ENCODE measurements at places on chromosomes 5 and 9. TPM values are rescaled to one million over a fixed set of nuclear protein-coding genes. Genes with fewer than 3 reads are reported as not detected.
A peak's percentile ranks its signal among the peaks of the same experiment; 100 is the strongest.

- DNase-seq = peak; percentile 43
Observed at GRCh38 chr9:96140296-96141127, 161.5 kb downstream of the HSD17B3 start.

GRCh38 chr9:130284249-130284625, 18.7 kb downstream of the HMCN2 start:
- DNase-seq = no peak

The INSL6 gene
- total RNA-seq = not detected

GRCh38 chr5:85500869-85501268, 1116.2 kb upstream of the EDIL3 start:
- DNase-seq = no peak

The TMOD1 gene
- total RNA-seq = 11.4 TPM

DNA sequence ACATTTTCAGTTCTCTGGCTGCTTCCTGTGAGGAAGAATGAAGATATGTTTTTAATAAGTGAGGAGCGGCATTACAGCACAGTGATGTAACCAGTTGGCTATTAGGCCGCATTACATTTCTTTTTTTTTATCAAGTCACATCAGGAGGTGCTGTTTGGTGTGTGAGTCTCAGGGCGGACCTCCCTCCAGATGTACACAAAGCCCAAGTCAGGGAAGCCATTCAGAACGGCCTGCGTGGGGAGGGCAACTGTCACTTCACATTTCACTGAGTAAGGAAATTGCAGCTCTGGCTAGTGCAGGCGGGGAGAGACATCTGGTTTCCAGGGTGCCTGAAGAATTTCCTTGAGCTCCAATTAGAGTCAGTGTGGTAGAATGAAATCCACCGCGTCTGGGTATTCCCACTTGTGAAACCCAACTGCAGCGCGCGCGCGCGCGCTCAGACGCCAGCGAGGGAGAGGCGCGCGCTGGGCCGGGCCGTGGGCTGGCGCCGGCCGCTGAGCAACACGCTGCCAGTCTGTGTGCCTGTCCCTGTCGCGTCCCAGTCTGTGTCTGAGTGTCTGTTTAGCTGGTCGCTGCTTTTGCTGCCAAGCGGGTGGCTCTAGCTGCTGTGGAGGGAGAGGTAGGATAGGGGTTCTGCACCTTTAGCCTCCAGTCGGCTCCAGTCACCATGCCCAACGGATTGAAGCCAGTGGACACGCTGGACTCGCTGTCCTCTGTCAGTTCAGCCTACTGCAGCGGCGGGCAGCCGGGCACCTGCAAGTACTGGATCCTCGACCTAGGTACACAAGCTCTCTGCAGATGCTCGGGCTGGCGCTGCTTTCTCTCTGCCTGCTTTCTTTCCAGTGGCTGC, 140.8 kb upstream of the OTULINL start:
- peak; percentile 71 for DNase-seq

- no peak for DNase-seq
Observed at GRCh38 chr9:120030847-120031246, 549.1 kb downstream of the CDK5RAP2 start.

DNA sequence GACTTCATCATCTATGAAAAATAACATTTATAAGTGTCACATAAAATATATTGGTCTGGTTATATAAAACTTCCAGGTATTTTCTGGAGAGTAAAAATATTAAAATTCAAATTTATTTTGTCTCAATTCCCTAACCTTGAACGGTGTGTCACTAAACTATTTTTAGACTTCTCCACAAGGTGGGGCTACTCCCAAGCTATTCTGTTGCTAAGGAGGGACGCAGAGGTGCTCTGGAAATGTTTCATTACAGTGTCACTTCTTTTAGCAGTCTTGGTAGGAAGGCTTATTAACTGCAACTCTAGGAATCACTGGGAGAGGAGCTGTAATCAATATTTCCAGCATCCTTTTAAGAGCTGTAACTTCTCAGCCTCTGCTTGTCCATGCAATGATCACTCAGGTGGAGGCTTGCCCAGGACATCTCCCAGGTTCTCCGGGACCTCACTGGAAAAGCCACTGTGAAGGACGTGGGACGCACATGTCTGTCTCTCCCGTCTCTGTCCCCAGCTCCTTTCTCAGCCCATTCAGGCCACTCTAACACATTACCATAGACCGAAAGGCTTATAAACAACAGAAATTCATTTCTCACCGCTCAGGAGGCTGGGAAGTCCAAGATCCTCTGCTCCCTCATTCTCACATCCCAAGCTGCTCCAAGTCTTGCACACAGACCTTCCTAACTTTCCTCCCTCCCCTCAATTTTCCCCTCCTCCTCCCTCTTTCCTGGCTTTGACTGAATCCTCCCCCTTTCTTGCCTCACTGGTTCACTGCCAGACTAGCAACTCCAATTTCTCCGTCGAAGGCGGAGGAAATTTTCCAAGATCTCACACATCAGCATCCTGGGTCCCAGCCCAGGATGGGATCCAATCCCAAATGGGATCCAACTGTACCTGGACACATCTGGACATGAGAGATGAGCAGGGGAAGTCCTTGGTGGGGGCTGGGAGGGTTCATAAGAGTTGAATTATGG, 32.7 kb upstream of the DNAH5 start:
- no peak for DNase-seq

The C5orf52 gene
- not detected for total RNA-seq

- peak; percentile 71 for DNase-seq
Observed at GRCh38 chr5:134511796-134512660, 13.4 kb upstream of the JADE2 start.

DNA sequence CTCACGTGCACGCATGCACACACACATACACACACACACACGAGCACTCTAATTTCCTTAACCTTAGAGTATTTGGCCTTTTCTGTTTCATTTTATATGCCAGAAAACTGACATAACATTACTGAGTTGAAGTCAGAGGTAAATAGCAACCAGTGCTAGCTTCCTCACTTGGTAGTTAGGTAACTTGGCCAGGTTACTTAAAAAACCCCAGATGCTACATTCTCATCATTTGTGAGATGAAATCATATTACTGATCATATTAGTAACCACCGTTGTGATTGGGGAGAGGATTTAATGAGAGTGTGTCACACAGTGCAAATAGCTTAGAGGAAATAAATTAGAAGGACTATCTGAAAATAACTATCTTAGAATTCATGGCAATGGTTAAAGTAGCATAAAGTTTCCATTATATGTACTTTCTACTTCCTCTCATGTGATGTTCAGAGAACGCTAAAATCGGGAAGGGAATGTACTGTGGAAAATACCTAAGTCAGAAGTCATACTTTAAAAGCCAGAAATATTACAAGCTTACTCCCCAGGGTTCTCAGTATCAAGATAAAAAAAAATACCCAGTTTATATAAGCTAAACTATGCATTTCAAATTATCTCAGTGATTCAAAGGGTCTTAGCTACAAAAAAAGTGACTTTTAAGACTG, 120.5 kb downstream of the TUSC1 start:
- no peak for DNase-seq

DNA sequence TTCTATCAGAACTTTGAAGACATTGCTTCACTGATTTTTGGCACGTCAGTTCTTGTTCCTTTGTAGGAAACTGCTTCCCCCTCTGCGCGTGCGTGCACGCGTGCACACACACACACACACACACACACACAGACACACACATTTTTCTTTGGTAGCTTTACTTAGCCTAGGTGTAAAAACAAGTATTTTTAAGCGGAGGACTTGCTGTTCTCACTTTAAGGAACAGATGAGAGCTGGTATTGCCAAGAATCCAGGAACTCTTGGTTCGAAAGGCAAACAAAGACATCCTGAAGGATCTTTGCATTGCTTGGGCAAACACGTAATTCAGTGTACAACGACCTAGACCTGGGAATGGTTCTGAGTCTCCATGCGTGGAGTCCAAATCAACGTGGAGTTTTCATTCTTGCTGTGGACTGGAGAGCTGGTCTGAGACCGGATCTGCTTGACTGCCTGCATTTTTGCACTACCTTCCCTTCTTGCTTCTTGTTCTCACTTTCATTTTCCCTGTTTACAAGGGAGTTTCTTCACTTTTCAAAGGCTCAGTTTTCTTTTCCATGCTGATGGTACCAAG, 8.2 kb downstream of the TMEM268 start:
- no peak for DNase-seq

DNA sequence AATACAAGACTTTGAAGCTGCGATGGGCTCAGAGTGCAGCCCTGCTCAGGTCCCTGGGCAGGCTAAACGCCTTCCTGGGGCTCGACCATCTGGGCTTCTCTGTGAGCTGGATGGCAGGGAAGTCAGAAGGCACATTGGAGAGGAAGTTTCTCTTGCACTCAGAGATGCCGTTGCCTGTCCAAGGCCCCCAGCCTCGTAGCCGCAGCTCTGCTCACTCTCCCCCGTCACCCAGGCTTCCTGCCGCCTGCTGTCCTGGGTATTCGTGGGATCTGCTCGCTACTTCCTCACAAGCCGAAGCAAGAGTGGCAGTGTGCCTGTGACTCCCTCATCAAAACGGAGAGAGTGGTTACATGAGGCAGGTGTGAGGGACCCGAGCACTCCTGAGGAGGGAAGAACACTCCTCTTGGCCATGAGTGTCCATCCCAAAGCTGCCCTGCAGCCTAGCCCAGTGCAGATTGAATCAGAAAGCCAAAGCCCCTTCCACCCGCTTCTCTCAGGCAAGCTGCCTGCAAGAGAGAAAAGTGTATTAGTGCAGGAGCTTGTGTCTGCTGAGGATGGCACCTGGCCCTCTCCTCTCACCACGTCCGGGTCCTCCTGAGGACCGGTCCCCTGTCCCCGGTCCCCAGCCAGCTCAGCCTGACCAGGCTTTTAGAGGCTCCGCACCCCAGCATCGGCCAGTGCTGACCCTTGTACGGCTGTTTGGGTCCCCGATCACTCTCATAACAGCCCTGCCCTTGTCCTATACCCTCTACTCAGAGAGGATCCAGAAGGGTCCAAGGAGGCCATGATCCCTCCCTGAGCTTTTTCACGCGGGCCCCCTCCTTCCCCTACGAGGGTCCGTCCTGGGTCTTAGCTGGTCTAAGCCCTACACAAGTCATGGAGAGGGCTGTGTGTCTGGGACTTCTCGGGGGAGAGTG, 7.3 kb downstream of the FCN2 start:
- no peak for DNase-seq

- DNase-seq = no peak
Observed at GRCh38 chr5:143446535-143447226, 43.2 kb upstream of the NR3C1 start.

DNA sequence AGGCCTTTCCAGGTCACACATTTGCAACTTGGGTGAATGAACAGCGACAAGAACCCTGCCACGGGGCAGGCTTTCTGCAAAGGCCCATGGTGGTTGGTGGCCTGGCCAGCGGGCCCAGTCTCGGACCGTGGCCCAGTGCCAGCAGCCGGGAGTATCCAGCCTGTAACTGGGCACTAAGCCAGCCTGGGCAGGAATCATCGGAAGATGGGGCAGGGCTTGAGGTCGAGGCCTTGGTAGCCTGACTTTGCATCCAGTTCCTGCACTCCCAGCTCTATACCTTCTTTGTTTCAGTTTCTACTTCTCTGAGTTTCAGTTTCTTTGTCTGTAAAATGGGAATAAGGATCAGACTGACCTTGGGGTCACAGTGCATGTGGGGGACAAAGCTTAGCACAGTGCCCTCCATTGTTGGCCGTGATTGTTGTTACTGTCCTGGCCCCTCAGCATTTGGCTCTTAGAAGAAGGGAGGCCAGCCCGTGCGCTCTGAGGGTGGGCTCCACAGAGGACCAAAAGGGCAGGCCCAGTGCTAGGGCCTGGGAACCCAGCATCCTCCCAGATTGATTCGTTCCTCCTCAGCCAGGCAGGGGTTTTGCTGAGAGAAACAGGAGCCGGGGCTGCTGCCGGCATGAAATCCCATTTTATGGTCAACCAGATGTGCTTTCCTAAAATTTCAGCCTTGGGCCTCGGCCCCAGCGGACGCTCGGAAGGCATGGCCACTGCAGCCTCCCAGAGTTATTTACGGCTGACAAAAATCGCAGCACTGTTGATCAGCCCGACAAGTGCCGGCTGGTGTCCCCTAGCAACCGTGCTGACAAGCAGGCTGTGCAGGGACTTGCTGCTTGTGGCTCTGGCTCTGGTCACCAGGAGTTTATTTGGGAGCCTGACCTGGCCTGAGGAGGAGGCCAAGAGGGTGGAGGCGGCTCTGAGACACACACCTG, 43.6 kb downstream of the JADE2 start:
- peak; percentile 82 for DNase-seq

- no peak for DNase-seq
Observed at GRCh38 chr5:177225798-177226197, 77.7 kb downstream of the RAB24 start.

DNA sequence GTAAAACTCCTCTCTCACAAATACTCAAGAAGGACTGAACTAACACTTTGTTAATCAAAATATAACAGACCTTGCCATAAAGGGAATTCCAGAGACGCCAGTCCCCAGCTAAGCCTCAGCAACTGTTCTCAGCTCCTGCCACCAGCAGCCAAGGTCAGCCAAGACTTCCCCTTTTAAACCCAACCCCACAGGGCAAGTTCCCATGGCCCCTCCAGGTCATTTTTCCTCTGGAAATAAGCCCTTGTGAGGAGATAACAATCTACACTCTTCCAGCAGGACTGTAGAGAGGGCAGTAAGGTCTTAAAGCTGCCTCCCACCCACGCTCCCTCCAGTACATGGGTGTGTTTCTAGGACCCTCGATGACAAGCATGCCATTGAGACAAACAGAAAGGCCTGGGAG, 78.3 kb downstream of the DPYSL3 start:
- DNase-seq = no peak

The CEMIP2 gene
- 103 TPM for total RNA-seq

- DNase-seq = no peak
Observed at GRCh38 chr5:25823330-25823873, 1178.6 kb upstream of the CDH10 start.

- DNase-seq = no peak
Observed at GRCh38 chr5:51380603-51381207, 2.5 kb upstream of the ISL1 start.

The TSTD2 gene
- 21.6 TPM for total RNA-seq

- DNase-seq = no peak
Observed at GRCh38 chr5:31397926-31398557, 133.9 kb downstream of the DROSHA start.

- no peak for DNase-seq
Observed at GRCh38 chr5:9621379-9621903, 8.7 kb downstream of the TAS2R1 start.

DNA sequence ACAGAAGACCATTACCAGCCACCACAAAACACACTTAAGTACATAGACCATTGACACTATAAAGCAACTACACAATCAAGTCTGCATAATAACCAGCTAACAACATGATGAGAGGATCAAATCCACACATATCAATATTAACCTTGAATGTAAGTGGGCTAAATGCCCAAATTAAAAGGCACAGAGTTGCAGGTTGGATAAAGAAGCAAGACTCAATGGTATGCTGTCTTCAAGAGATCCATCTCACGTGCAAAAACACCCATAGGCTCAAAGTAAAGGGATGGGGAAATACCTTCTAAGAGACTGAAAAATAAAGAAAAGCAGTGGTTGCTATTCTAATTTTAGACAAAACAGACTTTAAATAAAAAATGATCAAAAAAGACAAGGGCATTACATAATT, 113.6 kb upstream of the CD180 start:
- no peak for DNase-seq

The HNRNPA0 gene
- total RNA-seq = 29.4 TPM
